Activated naive CD4-positive, alpha-beta T cell treated with anti-CD3 and anti-CD28 coated beads, Interleukin-2, amount 10 ng/mL, durations not matched to agents 7 days and 5 days (primary cell): ENCODE measurements at places on chromosomes 1 and 21.

DNA sequence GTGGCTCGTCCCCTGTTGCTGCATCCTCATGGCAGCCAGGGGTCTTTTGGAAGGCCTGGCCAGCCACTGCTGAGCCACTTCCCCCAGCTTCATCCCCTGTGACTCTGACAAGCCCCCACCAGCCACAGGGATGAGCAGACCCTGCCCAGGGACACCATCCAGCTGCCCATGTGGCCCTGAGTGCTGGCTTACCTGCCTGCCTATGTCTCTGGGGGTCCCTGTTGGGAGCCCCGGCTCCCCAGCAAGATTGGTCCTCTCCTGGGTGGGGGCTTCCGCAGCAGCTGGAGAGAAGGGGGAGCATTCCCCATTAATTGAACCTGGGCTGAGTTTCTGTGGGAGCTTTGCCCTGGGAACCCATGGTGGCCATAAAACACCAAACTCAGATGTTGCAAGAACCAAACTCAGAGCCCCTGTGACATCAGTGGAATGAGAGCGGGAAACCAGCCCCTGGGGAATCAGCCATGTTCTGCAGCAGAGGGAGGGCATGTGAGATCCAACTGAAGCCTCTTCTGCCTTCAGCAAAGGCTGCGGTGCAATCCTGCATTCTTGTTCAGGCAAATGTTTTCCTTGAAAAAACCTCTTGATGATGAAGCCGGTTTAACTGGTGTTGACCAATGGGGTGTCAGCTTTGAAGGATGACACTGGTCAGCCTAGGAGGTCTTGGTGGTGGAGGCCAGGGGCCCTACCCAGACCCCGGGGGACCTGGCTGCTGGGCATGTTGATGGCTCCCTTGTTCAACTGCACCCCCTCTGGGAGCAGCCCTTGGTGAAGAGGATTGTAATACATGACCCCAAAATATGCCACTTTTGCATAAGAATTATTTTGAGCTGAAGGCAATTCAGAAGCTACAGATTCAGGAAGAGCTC lies 28.3 kb upstream of the COL18A1 start:
- DNase-seq: no peak

DNA sequence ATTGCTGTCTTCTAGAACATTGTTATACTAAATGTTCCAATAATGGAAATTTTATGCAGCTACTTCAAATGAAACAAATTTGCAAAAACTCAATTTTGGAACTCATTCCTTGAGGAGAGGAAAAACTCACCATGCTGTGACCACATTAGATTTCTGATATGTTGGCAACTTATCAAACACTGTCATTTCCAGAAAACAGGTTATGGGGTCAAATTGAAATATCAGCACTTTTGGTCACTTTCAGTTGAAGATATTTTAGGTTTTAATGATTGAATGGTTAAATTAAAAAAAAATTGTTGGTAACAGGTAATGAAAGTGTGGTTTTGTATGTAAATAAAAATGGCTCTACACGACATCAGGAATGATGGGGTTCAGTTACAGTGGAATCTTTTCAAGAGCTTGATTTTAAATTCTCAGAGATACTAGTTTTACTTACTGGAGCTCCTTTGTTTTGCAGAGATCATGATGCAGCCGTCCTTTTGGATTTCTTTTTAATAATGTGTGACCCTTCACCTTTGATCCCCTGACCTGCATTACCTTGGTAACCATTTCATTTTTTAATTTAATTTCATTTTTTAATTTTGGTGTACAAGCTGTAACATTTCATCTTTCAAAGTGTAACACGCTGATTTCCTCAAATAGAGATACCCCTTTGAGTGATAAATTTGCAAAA lies 86.2 kb downstream of the CAMTA1 start:
- DNase-seq: no peak

DNA sequence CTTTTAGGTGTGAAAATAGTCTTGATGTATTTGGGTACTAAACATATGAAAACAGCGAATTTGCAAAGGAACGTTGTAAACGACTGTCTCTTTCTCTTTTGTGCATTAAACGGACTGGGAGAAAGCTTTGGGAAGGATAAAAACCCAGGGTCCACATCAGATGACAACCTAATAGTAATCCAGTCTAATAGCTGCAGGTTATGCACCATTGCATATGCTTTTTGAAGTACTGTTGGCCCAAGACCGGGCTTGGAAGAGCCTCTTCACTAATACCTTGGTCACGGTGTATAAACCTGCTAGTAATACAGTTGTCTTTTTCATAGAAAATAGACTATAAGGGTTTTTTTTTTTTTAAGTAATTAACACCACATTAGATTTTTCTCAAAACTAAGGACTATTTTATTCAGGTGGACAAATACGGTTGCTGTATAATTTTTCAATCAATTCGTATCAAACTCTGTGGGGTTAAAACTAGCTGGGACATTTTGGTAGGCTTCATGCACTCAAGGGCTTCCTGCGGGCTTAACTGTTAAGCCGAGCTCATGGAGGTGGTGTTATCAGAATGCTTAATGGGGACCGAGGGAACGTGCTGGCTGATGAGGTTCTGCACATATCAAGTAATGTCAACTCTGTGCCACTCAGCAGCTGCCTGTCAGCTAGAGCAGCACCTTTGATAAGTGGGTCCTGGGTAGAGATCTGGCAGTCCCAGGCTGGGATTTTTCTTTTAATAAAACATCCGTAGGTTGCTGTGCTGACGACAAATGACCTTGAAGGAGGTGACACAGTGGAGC lies 2.1 kb downstream of the RYR2 start:
- no peak for DNase-seq

DNA sequence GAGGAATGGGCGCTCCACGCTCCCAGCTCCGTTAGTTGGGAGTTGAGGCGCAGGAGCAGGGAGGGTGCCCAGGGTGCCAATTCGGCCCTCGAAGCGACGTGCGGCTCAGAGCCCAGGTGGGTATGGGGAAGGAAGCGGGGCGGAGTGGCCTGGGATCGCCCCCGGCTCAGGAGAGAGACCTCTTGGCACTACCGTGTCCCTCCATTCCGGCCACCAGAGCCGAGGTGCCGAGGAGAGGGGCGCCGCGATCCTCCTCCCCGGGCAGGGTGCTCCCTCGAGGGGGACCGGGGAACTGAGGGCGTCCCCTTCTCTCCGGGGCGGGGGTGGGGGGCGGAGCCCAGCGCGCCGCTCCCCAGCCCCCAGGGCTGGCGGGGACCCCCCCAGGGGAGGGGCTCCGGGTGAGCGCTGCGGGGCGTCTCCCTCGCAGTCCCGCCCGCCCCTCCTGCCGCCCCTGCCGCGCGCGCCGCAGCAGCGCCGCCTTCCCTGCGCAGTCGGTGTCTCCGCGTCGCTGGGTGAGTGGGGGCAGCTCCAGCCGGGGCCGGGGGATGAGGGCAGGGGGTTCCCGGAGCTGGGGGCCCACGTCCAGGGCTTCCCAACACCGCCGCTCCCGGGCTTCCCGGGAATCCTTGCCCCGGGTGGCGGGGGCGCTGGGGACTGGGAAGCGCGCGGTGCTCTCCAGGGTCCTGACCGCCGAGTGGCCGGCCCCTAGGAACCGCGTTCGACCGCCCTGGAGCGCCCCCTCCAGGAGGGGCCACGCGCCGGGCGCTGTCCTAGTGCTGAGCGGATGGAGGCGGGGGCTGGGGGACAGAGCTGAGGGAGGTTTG lies at the start of gene HPCA:
Gene HPCA, plus strand, starts transcription at position 488 of the 824 bp plus-strand sequence. CDS start 2,408 bp downstream, outside the sequence.
- peak; percentile 71 for DNase-seq
